ENCODE measurements at places on chromosomes 13 and 19.

- DNase-seq: no peak
These were observed 11.2 kb upstream of the EVI5L start for GRCh38 chr19:7818806-7819205.

GRCh38 chr19:1396768-1397679 is 4.3 kb downstream of the GAMT start:
- no peak for DNase-seq

DNA sequence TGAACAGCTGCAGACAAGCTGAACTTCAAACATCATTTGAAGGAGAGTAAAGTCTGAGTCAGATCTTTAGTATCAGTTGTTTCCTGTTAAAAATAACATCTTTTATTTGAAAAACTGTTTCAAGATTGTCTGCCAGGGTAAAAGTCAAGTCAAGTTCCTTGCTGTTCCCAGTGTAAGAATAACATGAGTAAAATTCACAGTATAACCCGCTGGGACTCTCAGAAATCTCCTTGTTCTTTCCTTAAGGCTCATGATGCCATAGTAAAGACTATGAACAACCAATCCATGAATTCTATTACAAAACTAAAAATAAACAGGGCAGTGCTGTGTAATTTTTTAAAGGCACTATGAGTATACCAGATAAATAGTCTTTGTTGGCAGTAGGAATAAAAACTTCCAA is 112.9 kb downstream of the IRS2 start:
- DNase-seq: no peak

GRCh38 chr19:1945899-1946298 is 4.9 kb downstream of the CSNK1G2 start:
- peak; percentile 21 for DNase-seq

DNA sequence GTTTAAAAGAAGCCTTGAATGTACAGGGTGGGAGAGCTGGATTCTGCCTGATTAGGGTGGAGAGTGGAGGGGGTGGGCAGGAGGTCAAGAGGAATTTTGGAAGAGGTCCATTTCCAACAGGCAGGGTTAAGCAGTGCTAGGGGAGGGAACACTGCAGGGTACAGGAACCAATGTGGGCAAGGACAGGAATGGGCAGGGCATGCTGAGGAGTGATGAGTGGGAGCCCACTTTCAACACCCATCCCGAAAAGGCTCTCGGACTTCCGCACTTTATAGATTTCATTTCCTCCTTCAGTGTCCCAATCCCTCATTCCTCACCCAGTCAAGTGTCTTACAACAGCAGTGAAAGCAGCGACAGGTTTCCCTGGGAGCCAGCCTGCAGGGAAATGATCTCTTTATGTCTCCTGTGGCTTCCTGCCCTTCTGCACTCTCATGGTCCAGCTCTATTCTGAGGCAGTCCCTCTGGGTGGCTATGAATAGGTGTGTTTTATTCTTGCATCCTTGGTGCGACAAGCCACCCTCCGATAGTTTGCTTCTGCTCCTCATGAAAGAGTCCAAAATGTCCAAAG is 50.5 kb upstream of the ZNF507 start:
- no peak for DNase-seq
